Progenitor cell of endocrine pancreas (in vitro differentiated cells): ENCODE measurements at places on chromosomes 12 and 14. TPM values are rescaled to one million over a fixed set of nuclear protein-coding genes. Genes with fewer than 3 reads are reported as not detected.
A peak's percentile ranks its signal among the peaks of the same experiment; 100 is the strongest.

- H3K4me1 ChIP-seq: peaks cover 29% of the 10 kb centered on the region
- H3K36me3 ChIP-seq: no peaks in the 10 kb centered on the region
- H3K27ac ChIP-seq: no peak overlapping the region
- peak overlapping the region; percentile 95 for H3K4me3 ChIP-seq
Observed at GRCh38 chr12:109878749-109879148, 1.6 kb downstream of the GLTP start.

GRCh38 chr14:105888151-105888550 is 361.8 kb downstream of the TMEM121 start:
- no peak overlapping the region for H3K4me3 ChIP-seq
- peaks cover 2% of the 10 kb centered on the region for H3K36me3 ChIP-seq
- no peaks in the 10 kb centered on the region for H3K27me3 ChIP-seq

GRCh38 chr14:70013271-70013873 is 134.2 kb downstream of the SMOC1 start:
- H3K4me3 ChIP-seq: no peak overlapping the region
- DNase-seq: no peak
- H3K4me1 ChIP-seq: peaks cover 26% of the 10 kb centered on the region
- H3K27ac ChIP-seq: no peak overlapping the region

SERPINA3 gene
- 5.2 and 8.0 TPM in 2 replicates for total RNA-seq

- H3K27ac ChIP-seq: peak overlapping the region; percentile 90
- peaks cover 71% of the 10 kb centered on the region for H3K4me1 ChIP-seq
- H3K4me3 ChIP-seq: peak overlapping the region; percentile 1
Observed at GRCh38 chr12:92133795-92134637, 11.6 kb downstream of the BTG1 start.

- DNase-seq: no peak
- peaks cover 17% of the 10 kb centered on the region for H3K4me1 ChIP-seq
- H3K4me3 ChIP-seq: no peak overlapping the region
- H3K27me3 ChIP-seq: no peaks in the 10 kb centered on the region
Observed at GRCh38 chr14:68501171-68501570, 291.7 kb downstream of the ZFP36L1 start.

- no peak overlapping the region for H3K27ac ChIP-seq
- peaks cover 30% of the 10 kb centered on the region for H3K4me1 ChIP-seq
- H3K27me3 ChIP-seq: no peaks in the 10 kb centered on the region
- no peaks in the 10 kb centered on the region for H3K36me3 ChIP-seq
- no peak for DNase-seq
- no peak overlapping the region for H3K4me3 ChIP-seq
Observed at GRCh38 chr12:116146386-116146785, 131.1 kb downstream of the MED13L start.

- H3K27me3 ChIP-seq: peaks cover 10% of the 10 kb centered on the region
- DNase-seq: no peak
- H3K4me1 ChIP-seq: peaks cover 6% of the 10 kb centered on the region
- H3K36me3 ChIP-seq: no peaks in the 10 kb centered on the region
- no peak overlapping the region for H3K27ac ChIP-seq
Observed at GRCh38 chr14:65414961-65415589, 2.5 kb downstream of the FUT8 start.

DNA sequence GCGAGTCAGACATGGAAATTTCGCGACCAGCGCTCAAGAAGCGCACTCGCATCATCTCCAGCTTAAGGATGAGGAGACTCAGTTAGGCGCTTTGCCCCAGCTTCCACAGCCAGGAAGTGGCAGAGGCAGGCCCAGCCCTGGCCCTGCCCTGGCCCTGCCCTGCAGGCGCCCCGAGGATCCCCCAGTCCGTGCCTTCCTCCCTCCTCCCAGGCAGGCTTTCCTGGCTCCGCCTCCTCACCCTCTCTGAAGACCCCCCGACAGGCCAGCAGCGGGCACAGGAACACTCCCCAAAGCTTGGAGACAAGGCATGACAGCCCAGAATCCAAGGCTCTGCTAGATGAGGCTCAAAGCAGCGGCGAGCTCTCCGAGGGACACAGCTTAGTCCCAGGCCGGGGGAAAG is 25.1 kb downstream of the UBR7 start:
- no peak overlapping the region for H3K4me3 ChIP-seq
- H3K27ac ChIP-seq: no peak overlapping the region
- peaks cover 4% of the 10 kb centered on the region for H3K27me3 ChIP-seq
- H3K36me3 ChIP-seq: peaks cover 3% of the 10 kb centered on the region
- DNase-seq: no peak
- H3K4me1 ChIP-seq: no peaks in the 10 kb centered on the region

NELL2 gene
- 6.1 and 8.4 TPM in 2 replicates for total RNA-seq

GRCh38 chr12:2273288-2273687 is 220.5 kb downstream of the CACNA1C start:
- no peak overlapping the region for H3K4me3 ChIP-seq
- no peak for DNase-seq
- no peaks in the 10 kb centered on the region for H3K4me1 ChIP-seq
- H3K27ac ChIP-seq: no peak overlapping the region
- no peaks in the 10 kb centered on the region for H3K36me3 ChIP-seq
- peaks cover 13% of the 10 kb centered on the region for H3K27me3 ChIP-seq

GALNT8 gene
- 13.4 and 15.6 TPM in 2 replicates for total RNA-seq

GRCh38 chr14:53375599-53375998 is 222.5 kb upstream of the DDHD1 start:
- no peak for DNase-seq
- H3K4me3 ChIP-seq: no peak overlapping the region
- H3K27me3 ChIP-seq: no peaks in the 10 kb centered on the region
- H3K27ac ChIP-seq: no peak overlapping the region

SLC8A3 gene
- 0.43 and 0.89 TPM in 2 replicates for total RNA-seq

BDKRB1 gene
- total RNA-seq: not detected in 2 replicates

- H3K4me1 ChIP-seq: no peaks in the 10 kb centered on the region
- no peak for DNase-seq
- H3K4me3 ChIP-seq: no peak overlapping the region
- no peaks in the 10 kb centered on the region for H3K36me3 ChIP-seq
Observed at GRCh38 chr14:80426683-80427082, 215.4 kb upstream of the DIO2 start.

- no peaks in the 10 kb centered on the region for H3K27me3 ChIP-seq
- no peak overlapping the region for H3K27ac ChIP-seq
- H3K4me1 ChIP-seq: peaks cover 8% of the 10 kb centered on the region
- DNase-seq: no peak
- peaks cover 14% of the 10 kb centered on the region for H3K36me3 ChIP-seq
Observed at GRCh38 chr12:39369756-39370155, 73.2 kb downstream of the KIF21A start.
